HL-60 (cell line): ENCODE measurements at places on chromosomes 7 and 10.

DNA sequence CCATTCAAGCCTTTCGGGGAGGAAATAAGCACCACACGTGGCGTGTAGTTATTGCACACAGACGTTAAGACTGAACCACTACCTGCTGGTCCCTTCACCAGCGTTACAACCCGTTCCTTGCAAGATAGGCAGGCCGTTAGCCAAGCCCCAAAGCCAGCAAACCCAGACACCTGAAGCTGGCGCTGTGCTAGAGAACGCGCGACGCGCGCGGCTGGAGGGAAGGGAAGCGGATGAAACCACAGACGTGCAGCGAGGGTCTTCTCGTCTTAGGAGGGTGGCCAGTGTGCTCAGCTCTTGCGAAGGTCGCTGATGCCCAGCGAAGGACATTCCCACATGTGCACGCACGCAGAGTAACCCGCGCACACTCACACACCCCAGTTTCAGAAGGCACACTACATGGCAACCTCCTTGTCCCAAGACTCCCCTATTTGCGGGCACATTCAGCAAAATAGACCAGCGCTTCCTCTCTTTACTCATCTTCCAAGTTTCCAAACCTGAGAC is 980 bp downstream of the TMEM26 start:
- DNase-seq, result no peak

- no peak for DNase-seq
These were observed 278.1 kb upstream of the NRP1 start for GRCh38 chr10:33612551-33612950.

- DNase-seq, result no peak
These were observed 57.2 kb downstream of the CALML3 start for GRCh38 chr10:5581670-5582566.

GRCh38 chr10:42929993-42930392 is 146.9 kb upstream of the RET start:
- no peak for DNase-seq

DNA sequence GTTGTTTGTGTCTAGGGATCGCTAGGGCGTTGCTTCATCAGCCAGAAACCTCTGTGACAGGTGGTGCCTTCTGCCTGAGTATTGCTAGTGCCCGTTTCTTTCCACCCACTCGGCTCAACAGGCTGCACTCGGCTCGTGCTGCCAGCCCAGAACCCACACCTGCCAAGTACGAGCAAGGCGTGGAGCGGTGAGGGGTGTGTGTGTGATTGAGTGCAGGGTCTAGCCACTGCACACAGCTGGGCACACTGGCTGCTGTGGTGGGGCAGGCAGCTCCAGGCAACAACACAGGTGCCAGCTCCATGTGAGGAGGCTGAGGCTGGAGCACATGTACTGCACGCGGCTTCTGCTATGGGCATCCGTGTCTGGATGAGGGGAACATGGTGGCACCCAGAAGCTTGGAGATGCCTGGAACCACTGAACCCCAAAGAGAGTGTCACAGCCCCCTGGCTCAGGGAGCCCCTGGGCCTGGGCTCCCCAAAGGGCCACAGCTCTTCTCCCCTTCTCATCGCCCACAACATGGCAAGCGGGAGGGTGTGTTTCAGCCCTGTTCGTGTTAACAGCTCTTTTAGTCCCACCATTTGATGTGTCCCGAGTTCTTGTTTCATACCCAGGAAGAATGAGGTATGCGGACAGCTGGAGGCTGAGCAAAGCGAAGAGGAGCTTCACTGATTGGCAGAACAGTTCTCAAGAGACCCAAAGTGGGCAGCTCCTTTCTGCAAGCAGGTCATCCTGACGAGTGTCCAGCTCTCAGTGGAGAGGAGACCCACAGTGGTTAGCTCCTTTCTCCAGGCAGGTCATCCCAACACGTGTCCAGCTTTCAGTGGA is 78.1 kb downstream of the HDAC9 start:
- DNase-seq, result no peak

DNA sequence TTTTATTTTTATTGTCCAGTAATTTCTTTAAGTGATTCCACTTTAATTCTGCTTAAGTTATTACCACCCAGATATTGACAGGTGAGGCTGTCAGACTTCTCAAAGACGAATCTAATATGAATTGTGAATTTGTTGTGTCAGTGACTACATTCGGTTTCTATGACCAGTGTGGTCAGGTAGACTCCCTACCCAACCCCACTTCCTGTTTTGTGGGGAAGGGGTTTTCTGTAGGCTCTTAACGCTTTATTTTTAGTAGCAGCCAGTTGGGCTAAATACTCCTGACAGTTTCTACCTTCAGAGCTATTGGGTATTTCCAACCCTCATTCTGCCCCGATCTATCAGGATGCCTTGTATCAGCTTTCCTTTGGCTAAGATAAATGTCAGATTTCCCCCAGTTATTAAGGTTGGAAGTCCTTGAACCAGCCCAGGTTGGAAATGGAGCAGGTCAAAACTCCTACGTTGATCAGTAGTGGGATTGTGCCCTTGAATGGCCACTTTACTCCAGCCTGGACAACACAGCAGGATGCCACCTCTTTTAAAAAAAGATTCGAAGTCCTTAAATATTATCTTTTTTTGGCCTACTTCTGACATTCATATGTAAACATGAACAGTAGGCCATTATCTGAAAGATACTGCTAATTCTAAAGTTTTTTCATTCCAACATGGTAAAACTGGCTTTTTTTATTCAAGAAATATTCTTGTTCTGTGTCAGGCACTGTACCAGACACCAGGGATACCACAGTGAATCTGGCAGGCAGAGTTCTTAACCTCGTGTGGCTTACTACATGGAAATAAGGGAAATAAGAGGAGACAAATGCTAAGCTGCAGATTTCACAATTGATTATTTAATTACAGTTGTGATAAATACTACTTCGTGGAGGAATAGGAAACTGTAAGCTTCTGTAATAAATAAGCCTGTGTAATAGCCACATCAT is 133.3 kb upstream of the SAMD8 start:
- DNase-seq, result no peak
